Stimulated activated CD4-positive, alpha-beta T cell treated with anti-CD3 and anti-CD28 coated beads, Interleukin-15, amount 100 ng/mL, for 1 hour (primary cell): ENCODE measurements at places on chromosomes 4 and X.

GRCh38 chrX:989959-990510 is 222.4 kb downstream of the CRLF2 start:
- no peak for DNase-seq

DNA sequence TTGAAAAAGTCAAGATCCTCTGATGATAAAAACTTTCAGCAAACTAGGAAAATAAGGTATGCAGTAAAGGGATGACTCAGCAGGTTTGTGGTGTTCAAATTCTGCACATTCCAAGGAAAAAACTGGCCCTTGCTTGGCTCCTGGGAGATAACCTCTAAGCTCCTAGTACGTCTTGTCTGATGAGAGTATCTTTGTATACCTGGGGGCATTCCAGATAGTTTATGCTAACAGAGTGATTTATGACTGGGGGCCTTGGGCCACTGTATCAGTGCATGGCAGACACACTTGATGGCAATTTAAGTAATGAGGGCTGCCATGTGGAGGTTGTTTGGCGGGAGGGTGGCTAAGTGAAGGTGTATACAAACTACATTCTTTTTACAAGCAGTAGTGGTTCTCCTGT is 56.9 kb downstream of the NSG1 start:
- DNase-seq: no peak

DNA sequence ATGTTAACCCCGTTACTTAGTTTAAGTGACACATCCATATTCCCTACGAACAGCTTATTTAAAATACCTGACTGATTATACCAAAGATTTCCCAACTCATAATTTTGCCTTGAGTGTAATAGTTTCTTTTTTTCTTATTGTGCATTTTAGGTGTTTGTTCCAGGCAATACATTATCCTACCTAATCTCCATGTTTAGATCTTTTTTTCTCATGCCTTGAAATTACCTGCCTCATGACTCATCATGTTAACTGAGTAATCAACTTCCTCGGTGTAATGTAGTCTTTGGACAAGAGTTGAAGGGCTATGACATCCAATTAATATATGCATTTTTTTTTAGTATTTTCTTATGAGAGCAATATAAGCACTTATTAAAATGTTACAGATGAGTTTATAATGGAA is 228.7 kb upstream of the ANKRD50 start:
- DNase-seq: no peak

DNA sequence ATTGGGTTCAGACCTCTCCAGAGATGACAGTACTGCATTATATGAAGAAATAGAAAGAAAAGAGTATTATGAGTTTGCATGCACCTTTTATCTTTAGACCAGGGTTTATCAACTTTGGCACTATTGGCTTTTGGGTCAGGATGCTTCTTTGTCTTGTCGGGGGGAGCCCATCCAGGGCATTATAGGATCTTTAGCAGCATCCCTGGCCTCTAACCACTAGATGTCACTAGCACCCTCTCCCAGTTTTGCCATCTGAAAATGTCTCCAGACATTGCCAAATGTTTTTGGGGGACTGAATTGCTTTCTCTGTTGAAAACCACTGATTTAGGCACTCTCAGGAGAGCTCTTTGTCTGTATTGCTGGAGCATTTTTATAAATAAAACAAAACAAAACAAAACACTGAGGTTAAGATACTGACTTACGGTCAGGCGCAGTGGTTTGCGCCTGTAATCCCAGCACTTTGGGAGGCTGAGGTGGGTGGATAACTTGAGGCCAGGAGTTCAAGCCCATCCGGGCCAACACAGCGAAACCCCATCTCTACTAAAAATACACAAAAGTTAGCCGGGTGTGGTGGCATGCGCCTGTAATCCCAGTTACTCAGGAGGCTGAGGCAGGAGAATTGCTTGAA is 23.6 kb downstream of the CA5B start:
- DNase-seq: no peak

DNA sequence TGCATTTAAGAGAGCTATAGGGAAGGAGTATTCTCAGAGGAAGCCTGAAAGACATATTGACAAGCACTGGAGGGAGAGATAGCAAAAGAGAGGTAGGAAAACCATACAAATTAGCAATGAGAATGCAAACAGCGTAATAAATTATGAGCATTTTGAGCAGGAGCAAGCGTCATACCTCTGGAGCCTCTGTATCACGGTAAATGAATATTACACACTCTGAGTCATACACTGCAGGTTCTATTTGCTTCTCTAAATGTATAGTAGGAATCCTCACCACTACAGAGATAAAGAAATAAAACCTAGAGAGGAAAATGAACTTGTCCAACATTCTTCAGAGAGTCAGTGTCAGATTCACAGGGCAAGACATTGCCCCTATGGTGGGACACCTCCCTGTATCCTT is 46.4 kb upstream of the GABRE start:
- no peak for DNase-seq

- no peak for DNase-seq
These were observed 240.8 kb upstream of the ANXA3 start for GRCh38 chr4:78310740-78311115.

DNA sequence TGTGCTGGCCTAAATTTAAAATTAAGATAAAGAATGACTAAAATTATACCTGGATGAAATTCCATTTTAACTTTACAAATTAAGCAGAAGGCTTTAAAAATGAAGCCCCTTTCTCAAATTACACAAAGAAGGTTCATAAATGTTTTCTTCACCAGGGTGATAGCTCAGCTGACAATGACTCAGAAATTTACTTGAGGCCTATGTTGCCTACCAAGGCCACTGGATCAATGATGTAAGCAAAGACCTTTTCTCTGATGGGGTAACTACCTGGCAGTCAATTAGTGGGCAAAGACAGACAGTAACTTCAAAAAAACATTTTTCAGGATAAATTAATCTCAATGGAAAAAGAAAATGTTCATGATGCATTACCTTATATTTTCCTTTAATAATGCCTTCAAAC is 23.9 kb upstream of the GPR34 start:
- no peak for DNase-seq

DNA sequence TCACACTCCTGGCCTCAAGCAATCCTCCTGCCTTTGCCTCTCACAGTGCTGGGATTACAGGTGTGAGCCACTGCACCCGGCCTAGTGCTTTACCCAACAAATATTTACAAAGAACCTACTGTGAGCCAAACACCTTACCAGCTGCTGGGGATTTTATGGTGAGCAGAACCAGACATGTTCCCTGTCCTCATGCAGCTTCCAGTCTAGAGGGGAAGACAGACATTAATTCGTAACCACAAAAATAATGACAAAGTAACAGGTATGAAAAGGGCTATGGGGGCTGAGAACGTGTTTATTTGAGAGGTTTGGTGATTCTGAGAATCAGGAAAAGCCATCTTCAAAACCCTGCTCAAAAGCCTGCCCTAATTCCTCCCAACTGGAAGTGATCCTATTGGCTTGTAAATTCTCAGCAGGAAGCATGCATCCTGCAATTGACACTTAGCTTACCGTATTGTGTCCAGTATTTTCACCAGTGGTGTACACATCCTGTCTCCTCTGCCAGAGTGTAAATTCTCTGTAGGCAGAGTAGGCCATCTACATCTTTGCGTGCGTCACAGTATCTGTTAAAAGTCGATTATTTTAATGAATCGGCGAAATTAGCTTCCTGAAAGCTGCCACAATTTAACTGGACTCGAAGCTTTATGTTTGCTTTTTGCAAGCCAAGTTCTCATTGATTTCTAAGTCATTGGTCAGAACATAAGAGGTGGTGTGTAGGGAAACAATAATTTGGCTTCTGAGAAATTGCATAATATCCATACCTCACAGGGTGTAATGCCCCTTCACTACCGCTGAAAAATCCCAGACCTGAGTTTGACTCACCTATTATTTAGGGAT is 67.0 kb downstream of the TMEM156 start:
- DNase-seq: no peak

- no peak for DNase-seq
These were observed 1480.5 kb upstream of the IGFBP7 start for GRCh38 chr4:58590722-58591121.

DNA sequence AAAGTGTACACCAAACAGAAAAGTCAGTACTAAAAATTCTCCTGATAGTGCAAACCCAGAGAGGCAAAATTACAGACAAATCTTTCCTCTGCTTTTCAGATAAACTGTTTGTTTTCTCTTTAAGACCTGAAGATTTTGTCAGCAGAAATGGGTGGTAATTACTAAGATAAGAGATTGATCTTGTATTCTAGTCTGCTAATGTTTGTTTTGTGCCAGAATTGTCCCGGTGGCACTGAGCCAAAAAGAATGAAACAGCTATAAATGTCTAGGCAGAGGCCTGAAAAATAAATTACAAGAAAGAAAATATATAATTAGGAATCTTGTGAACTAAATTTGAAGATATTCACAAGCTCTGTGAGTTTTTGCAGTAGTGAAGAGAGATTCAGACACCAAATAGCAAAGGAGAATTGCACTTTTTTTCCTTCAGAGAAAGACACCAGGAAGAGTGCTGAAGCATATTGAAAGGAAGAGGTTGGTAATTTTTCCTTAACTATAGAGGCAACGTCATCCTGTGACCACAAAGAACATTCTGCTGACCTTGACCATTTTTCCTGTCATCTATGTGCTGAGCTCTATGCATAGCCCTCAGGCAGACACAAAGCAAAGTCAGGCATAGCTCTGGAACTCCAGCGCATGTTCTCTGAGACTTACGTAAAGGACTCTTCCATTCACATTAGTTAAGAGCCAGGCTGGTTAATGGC is 314.5 kb upstream of the RASGEF1B start:
- no peak for DNase-seq

- DNase-seq: no peak
These were observed 6.5 kb upstream of the FRYL start for GRCh38 chr4:48786549-48786948.

GRCh38 chr4:13399257-13399656 is 84.9 kb downstream of the RAB28 start:
- no peak for DNase-seq

DNA sequence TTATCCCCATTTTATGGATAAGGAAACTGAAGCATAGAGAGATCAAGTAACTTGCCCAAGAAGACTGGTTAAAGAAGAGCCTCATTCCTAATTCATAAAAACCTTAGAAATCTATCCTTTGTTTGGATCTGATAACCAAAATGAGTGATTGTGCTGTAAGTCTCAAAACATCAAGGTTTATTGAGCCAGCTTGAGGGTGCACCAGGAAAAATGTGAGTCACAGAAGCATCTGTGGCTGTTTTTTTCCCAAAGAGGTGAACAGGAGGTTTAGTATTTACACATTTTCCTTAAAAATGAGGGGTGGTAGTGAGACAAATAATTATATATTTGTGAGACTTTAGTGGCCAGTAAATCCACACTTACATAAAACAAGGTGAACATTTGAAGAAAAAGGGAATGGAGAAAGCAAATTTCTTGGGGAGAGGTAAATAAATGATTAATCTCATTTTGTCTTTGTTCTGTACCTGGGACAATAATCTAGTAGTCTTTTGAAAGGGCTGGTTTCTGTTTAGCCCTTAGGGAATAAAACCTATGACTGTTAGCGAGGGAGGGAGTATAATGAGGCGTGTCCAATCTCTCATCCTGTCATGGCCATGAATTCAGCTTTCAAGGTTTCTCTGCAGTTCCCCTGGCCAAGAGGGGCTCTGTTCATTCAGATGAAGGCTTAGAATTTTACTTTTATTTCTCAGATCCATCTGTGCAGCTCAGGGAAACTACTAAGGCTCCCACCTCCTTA is 12.2 kb upstream of the FMR1 start:
- DNase-seq: no peak

GRCh38 chr4:155592179-155592937 is 74.3 kb upstream of the GUCY1A1 start:
- DNase-seq: no peak

- no peak for DNase-seq
These were observed 14.4 kb downstream of the UVSSA start for GRCh38 chr4:1361431-1361830.

DNA sequence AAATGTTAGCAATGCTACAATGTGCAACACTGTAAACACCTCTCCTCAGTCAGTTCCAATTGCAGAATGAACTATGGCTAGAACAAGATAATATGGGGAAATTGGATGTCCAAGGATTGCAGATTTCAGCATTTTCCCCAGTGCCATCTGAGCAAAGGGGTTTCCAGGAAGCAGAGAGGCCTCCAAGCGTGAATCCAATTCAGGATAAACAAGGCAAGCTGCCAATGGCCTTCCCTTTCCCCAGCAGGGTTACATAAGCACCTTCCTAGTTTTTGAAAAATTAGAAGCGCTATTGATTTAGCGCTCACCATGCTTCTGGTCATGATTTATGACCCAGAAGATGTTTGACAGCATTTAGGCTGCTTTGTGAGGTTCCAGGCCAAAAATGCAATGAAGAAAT is 223.0 kb upstream of the GATB start:
- no peak for DNase-seq

- DNase-seq: no peak
These were observed 9.3 kb downstream of the RNF4 start for GRCh38 chr4:2478229-2478628.

DNA sequence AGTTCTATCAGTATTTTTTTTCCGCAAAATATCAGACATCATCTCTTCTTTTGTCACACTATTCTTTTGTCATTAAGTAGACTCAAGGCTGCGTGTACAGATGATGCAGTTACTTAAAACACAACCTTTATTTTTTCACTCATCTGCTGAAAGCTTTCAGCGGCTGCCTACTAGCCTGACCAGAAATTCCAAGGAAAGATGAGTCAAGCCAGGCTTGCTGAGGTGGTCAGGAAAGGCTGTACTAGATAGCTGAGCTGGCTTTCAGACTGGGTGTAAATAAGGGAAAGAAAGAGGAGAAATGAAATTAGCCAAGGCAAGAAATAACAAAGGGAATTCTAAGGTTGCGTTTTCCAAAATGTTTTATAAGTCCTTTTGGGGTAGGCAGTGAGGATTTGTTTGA is 17.9 kb downstream of the STK26 start:
- no peak for DNase-seq

- DNase-seq: no peak
These were observed 24.0 kb downstream of the DOCK11 start for GRCh38 chrX:118519411-118520215.

DNA sequence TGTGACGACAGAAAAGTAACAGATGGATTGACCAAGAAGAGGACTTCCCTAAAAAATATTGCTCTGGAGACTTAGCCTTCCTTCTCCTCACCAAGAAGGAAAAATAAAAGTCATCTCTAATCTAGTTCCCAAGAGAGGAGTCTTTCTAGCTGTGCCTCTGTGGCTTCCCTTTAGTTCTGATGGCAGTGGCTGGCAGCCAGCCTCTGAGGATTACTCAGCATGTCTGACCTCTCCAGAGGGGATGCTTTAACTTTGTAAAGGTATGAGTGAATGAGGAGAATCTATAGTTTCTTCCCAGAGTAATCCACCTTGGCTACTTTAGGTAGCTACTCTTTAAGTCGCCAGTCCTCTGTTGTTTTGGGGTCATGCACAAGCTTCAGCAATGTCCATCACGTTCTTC is 163.9 kb upstream of the KIT start:
- DNase-seq: no peak
